ENCODE measurements at places on chromosomes 1 and 21.
A peak's percentile ranks its signal among the peaks of the same experiment; 100 is the strongest.

DNA sequence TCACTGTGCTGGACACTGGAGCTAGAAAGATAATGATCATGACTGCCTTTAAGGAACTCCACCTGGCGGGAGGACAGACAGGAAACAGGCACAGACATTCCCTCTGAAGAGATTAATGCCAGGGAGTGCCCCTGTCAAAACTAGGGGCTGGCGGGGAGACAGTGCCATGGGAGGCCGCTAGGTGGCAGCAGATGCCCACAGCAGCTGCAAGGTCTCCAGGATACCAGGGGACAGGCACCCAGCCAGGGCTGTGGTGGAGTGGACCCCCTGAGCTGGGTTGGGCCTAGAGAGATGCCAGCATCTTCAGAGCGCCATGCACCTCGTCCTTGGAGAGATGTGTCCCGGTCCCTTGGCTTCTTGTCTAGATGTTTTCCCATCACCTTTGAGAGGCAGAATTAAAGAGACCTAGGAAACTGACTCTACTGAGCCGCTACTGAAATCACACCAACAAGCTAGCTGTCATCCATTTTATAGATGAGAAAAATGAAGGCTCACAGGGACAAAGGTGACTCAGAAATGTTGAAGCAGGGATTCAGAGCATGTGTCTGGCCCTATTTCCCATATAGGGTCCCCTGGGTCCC, 3.6 kb downstream of the REN start:
- DNase-seq = peak; percentile 81

DNA sequence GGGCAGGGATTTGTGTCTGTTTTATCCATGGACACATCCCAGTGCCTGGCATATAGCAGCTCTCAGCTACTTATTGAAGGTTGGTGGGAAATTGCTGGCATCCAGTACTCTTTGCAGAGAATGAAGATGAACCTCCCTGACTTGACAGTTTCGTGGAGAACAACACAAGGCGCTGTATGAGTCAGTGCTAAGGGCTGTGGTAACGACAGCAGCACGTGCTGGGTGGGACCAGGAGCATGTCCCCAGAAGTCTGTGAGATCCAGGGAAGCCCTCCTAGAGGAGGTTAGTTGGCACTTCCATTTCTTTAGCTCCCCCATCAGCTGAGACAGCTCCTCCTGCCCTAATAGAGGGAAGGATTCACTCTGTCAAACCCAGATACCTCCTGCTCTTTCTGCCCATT, 25.9 kb upstream of the IL19 start:
- no peak for DNase-seq

DNA sequence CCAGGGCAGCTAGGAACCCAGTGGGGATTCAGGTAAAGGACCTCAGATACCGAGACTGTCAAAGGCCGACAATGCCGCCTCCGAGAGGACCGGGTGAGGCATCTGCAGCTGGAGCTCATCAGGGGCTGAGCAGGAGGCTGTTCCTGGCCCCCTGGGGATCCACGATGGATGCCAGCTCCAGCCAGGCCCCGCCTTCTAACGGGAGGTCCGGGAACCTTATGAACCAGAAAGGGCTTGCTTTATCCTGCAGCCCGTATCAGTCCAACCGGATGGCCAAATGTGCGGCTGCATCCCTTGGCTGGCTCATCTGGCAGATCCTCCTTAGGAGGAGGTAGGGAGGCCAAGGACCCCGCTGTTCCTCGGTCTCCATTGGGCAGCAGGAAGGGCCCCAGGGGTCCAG, 32.0 kb downstream of the SLC45A1 start:
- no peak for DNase-seq

GRCh38 chr1:20413136-20413775, 72.8 kb downstream of the CAMK2N1 start:
- DNase-seq = no peak

DNA sequence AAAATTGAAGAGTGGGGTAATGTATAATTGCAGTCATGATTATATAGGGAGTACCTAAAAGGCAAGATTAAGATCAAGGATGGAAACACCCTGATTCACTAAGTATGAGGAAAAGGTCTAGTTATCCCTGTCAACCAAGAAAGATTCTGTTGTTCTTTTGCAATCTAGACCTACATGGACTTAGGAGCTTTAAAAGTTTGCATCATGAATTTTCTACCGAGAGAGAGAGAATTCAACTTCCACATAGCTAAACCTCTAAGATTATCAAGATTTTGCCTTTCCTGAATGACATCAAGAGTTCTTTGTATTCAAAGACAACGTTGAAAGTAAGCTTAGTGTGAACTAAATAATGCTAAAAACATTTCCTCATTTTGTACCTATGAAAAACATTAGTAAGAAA, 78.8 kb upstream of the RBM34 start:
- no peak for DNase-seq

All from Ammon's horn (tissue), 1 donor.